NCI-H524 (cell line): ENCODE measurements at places on chromosomes 16 and 17.

- peak; percentile 78 for DNase-seq
These were observed 4.0 kb downstream of the VAT1 start for GRCh38 chr17:43018008-43018853.

- DNase-seq, result peak; percentile 97
These were observed 14.3 kb downstream of the SPATA32 start for GRCh38 chr17:45247429-45248131.

- no peak for DNase-seq
These were observed 6.5 kb downstream of the TBX6 start for GRCh38 chr16:30085247-30085646.

DNA sequence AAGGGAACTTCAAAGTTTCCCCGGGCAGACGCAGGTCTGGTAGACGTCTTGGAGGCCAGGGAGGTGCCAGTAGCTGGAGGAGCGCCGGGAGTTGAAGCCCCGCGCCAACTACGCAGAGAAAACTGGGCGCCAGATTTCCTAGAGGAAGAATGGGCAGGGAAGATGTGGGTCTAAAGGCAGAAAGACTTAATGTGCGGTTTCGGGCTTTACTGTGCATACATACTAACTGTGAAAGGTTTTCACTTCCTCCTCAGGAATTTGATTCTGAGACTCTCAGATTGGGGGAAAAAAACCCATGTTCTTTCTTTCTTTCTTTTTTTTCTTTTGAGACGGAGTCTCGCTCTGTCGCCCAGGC is 331 bp upstream of the ZNF287 start:
- no peak for DNase-seq

- DNase-seq, result peak; percentile 44
These were observed 57.2 kb downstream of the SDK2 start for GRCh38 chr17:73586921-73587602.

DNA sequence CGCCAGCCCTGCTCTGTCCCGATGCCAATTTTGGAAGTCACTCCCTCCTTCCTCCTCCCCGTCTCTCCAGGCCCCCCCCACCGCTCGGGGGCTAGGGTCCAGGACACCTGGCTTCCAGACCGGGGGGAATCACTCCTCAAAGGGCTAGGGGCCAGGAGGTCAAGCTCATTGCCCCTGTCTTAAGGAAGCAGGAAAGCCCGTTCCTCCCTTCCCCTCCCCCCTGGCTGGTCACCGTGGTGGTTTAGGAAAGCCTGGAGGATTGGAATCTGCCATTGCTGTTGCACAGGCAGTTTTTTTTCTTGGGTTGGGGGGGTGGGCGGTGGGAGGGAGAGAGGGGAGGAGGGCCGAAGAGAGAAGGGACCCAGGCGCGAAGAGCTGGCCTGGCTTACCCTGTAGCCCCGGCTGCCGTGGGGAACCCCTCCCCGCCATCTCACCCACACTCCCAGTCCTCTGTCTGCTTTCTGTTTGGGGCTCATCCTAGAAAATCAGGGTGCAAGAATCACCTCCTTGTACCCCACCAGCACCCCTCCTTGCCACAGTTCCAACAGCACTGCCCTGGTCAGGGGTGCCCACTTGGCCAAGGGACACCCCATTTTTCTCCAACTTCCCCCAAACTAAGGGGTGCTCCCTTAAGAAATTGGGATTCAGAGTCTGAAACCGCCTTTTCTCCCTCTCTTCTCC is 2.9 kb upstream of the BCL6B start:
- DNase-seq, result no peak

- no peak for DNase-seq
These were observed 293.8 kb upstream of the AXIN2 start for GRCh38 chr17:65855245-65855644.

GRCh38 chr17:58306131-58306951 is 22.3 kb downstream of the TSPOAP1 start:
- no peak for DNase-seq

DNA sequence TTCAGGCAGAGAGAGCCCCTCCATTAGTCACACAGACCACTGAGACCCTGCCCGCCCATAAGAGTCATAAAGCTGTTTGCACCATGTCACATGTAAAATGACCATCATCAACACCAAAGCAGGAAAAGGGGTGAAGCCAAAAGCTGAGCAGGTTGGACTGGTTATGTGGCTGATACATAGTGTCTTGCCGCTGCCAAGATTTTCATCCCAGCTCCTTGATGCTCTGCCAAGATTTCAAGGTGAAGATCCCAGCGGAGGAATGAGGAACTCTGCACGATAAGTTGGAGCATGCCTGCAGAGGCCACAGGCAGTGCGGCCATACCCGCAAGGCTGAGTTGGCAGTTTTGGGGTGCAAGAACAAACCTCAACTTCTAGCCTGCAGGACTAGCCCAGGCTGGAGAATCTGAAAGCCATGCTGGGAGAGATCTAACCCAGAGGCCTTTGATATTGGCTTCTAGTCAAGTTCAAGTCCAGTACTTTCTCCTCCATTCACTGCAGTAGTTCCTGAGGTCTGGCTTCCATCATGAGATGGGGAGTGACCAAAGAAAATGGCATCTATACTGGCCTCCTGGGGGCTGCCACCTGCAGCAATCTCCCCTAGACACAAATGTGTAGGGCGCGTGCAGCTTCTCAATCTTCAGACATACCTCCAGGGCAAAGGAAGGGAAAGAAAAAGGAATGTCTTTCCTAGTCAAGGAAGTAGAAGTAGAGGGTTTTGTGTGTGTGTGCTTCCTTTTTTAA is 79.7 kb upstream of the NOL11 start:
- DNase-seq, result no peak

- no peak for DNase-seq
These were observed 10.5 kb downstream of the SREBF1 start for GRCh38 chr17:17826342-17826713.

- no peak for DNase-seq
These were observed 68.1 kb upstream of the CES5A start for GRCh38 chr16:55943267-55943666.

DNA sequence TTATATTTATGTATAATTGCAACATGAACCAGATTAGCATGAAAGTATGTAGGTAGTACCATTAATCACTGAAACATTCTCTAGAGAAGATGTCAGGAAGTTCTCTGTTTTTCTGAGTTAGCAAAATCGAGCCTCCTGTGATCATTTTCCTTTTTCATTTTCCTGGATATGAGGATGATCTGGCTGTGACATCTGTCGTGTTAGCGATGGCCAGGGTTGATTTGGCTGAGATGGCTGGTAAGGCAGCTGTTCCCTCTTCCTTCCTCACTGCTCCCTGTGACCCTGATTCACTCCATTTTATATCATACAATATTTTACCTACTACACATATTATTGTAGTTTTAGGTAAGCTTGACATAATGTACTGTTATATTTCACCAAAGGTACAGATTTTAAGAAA is 10.3 kb downstream of the CNTNAP4 start:
- DNase-seq, result peak; percentile 83

DNA sequence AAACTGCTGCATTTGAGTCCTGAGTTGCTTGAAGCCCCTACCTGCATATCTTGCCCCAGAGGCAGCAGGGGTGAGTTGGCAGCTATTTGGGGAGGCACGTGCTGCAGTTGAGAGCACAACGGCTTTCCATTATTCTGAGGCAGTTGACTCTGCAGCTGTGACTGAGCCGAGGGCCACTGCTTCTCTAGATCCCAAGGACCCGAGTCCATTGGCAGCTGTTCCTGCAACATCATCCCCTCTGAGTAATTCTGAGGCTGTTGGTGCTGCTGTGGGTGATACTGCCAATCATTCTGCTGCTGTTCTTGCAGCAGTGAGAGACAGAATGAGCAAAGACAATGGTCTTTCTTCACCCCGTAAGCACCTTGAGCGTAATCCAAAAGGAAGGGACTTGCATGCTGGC is 12.7 kb downstream of the TERF2IP start:
- no peak for DNase-seq

- no peak for DNase-seq
These were observed 17.2 kb downstream of the KATNB1 start for GRCh38 chr16:57752581-57753447.

DNA sequence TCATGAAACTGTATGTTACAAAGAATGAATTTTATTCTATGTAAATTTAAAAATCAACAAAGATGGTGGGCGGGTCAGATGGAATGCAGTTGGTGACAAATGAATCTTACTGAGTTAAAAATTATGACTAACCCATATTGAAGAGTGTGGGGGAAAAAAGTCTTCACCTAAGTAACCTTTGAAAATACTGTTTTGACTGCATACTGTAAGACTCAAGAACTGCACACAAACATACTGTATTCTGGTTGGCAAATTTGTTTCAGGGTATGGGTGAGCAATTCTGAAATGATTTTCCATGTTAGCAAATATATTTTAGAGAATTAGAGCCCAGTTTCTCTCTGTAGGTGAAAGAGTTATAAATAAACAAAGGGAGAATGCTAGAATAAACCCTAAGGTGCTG is 153.7 kb upstream of the KCNJ18 start:
- DNase-seq, result no peak

DNA sequence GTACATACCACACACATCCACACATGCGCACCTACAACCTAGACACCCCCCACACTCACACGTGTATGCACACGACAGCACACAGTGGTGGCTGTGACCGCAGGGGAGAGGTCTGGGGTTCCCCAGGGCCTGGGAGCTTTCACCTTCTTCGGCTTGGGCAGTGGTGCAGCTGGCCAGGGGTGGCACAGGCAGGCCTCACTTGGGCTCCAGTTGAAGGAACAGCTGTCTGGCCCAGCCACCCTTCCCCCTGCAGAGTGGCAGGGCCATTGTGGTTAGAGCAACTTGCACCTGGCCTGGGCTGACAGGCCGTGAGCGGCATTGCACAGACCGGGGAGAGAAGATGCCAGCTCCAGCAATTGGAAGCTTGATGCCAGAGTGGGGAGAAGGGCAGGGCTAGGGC is 114.5 kb upstream of the GSE1 start:
- DNase-seq, result no peak

DNA sequence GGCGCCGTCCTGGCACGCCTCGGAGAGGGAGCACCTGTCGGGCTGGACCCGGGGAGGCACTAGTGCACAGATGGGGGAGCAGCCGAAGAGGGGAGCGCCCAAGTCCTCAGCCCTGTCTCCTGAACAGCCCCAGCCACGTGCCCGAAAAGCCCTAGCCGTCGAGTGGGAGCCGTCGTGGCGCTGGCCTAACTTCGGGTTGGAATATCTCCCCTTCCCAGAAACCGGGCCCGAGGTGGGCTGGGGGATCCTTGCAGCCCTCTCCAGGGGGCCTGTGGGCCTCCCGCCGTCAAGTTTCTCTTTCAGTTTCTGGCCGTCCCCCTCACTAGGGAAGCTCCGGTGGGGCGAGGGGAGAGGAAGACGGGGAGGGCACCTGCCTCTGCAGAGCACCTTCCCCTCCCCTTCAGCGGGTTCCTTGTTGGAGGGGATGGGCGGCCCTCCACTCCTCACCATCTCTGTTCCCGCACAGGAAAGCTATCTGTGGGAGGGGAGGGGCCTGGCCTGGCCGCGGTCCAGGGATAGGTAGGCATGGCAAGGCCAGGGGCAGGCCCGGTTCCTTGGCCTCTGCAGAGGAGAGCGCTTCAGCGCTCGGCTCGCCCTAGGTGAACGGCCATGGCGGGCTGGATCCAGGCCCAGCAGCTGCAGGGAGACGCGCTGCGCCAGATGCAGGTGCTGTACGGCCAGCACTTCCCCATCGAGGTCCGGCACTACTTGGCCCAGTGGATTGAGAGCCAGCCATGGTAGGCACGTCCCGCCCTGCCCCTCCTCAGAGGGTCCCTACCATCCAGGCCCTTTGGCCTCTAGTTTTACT is 709 bp downstream of the STAT5A start:
- DNase-seq, result no peak

- no peak for DNase-seq
These were observed 1.6 kb downstream of the HBA1 start for GRCh38 chr16:177981-178667.

GRCh38 chr17:49578952-49579500 is 3.4 kb downstream of the NXPH3 start:
- DNase-seq, result no peak

DNA sequence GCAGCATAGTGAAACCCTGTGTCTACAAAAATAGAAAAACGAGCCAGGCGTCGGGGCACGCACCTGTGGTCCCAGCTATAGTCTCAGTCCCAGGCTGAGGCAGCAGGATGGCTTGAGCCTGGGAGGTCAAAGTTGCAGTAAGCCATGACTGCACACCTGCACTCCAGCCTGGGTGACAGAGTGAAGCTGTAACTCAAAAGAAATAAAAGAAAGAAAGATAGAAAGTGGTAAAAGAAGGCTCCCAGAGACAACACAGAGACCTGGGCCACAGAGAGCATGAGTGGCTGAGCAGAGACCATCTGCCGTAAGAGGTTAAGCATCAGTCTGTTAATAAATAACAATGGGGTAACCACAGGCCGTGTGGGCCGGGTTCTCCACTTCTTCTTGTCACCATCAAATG is 15.3 kb upstream of the HEXD start:
- DNase-seq, result no peak

DNA sequence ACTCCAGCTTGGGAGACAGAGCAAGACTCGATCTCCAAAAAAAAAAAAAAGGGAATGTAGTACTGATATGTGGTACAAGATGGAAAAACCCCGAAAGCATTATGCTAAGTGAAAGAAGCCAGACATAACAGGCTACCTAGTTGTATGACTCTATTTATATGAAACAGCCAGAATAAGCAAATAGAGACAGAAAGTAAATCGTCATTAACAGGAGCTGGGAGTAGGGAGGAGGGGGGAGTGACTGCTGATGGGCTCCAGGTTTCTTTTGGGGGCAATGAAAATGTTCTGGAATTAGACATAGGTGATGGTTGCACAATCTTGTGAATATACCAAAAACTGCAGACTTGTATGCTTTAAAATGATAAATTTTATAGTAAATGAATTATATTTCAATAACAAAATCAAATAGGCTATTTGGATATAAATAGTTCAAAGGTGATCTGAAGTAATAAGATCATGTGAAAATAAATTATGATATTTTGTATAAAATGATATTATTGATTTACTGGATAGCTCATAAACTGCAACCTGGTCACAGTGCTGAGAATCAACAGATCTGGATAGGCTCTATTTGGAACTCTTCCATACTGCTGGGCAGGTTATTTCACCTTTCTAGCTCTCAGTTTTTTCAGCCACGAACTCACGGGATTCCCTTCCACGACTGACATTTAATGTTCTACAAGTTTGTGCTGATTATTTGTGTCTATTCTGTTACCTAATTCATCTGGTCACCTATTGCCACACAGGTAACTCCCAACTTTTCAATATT is 27.1 kb downstream of the ZNF652 start:
- no peak for DNase-seq

- no peak for DNase-seq
These were observed 203.7 kb downstream of the PHKB start for GRCh38 chr16:47664653-47665325.

DNA sequence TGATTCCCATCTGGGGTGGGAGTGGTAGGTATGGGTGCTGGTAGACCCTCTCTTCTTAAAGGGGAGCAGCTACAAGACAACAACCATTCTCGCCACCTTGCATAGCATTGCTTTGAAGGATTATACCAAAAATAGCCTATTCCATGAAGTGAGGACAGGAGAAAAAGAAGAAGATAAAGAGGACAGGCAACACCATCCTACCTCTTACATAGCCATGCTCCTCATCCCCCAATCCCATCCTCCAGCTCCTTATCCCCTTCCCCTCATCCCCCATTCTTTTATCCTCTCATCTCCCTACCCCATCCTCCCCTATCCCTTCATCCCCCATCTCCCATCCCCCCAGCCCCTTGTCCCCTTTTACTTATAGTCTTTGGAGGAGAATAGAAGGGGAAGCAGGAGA is 29.1 kb downstream of the CCDC182 start:
- no peak for DNase-seq
